ENCODE measurements at places on chromosomes 12 and 14.

DNA sequence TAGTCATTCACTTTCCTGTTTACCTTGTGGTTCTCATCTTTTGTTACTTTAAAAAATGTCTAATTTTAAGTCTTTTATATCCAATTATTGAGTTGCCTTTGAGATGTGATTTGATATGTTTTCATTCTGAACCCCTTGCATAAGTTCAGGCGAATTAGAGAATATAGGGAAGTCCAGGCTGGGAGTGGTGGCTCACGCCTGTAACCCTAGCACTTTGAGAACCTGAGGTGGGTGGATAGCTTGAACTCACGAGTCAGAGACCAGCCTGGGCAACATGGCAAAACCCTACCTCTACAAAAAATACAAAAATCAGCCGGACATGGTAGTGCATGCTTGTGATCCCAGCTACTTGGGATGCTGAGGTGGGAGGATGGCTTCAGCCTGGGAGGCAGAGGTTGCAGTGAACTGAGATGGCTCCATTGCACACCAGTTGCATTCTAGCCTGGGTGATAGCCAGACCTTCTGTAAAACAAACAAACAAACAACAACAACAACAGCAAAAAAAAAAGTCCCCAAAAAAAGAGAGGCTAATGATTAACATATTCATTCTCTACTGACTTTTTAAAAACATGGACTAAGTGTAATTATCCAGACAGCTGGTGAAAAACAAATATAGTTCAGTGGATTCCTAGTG, 451.1 kb upstream of the RGS6 start:
- DNase-seq, result no peak

DNA sequence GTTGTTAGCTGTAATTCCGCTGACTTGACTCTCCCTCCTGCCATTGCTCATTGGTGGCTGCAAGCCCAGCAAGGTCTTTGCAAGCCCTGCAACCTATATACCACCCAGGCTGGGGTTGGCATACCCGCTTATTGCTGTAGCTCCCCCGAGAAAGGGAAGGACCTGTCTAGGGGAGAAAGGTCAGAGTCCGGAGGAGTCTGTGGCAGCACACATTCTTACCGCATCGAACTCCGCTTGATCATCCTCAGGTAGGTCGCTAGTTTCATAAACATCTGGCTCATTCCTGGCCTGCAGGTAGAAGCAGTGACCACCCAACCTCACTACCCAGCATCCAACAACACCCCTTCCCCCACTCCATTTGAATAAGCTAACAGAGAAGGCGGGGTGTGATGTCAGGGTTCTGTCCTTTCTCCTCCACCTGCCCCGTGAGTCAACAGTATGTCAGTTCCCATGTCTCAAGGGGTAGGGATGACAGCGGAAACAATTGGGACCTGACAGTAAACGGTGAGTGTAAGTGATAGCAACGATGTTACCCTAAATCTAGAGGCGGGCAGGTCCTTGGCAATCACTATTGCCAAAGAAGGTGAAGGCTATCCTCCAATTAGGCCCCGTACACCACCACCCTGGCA, 1.1 kb downstream of the DCTN2 start:
- DNase-seq, result no peak

- no peak for DNase-seq
Measured at GRCh38 chr12:71636704-71637115, 26.9 kb downstream of the ZFC3H1 start.

DNA sequence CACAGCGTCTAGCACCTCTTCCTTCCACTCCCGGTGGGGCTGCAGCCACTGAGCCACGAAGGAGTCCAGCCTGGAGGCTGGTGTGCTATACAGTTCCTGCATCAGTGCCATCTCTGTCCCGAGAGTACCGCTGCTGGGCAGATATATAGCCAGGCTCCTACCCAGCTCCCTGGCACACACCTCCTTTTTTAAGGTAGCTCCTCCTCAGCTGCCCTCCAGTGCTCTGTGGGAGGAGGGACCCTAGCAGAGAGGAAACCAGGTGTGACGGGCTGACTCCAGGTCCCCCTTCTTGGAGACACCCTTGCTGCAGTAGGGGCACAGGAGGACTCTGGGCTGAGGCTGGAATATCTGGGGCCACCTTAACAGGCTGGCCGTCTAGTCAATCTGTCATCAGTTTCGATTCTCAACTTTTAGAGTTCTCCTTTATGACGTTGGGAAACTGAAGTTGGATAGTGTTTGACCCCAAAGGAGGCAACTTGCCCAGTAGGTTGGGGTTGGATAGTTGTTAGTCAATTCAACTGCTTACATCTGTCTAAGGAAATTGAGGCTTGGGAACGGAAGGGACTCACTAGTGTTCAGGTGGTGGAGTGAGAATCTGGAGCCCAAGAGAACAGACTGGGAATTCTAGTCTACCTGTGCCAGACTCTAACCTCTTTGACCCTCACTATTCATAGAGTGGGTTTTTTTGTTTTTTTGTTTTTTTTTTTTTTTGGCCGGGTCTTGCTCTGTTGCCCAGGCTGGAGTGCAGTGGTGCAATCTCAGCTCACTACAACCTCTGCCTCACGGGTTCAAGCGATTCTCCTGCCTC, at the start of gene OASL:
Gene OASL (minus strand): TSS at position 386 of the 808 bp plus-strand sequence. CDS start 275 bp downstream, at position 111.
- peak; percentile 46 for DNase-seq

Data from memory B cell (primary cell).